Glomerular endothelial cell (primary cell): ENCODE measurements at places on chromosomes 2 and 18.
A peak's percentile ranks its signal among the peaks of the same experiment; 100 is the strongest.

GRCh38 chr2:46460241-46460921 is 19.0 kb upstream of the TMEM247 start:
- DNase-seq: no peak

DNA sequence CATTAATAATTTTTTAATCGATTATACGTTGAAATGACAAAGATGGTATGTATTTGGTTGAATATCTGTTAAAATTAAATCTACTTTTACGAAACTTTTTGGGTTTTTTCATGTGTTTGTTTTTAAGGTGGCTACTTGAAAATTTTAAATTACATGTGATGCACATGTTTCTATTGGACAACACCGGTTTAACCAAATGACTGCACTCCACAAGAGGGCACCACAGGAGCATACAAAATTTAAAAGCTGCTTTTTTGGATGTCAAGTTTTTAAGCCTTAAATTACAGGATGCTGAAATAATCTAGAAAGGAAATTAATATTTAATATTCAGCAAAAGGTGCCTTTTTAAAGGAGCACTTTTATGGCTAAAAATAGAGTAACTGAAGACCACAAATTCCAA is 98.7 kb downstream of the ACVR1 start:
- DNase-seq: peak; percentile 37

DNA sequence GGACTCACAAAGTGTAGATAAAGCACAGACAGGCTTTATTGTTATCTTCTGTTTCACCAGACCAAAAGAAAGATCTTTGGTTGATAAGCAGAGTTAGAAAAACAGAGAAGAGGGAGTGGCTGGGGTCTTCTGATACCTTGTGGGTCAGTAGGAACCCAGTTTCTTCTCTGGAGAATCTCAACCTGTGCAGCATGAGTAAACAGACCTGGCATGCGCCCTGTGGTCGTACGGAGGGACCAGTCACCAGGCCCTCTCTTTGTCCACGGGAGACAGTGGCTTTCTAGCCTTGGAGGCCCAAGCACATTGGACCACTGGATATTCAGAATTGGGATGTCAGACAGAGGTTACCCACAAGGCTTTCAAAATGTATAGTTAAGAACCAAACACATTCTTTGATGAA is 418.9 kb upstream of the FANCL start:
- no peak for DNase-seq

DNA sequence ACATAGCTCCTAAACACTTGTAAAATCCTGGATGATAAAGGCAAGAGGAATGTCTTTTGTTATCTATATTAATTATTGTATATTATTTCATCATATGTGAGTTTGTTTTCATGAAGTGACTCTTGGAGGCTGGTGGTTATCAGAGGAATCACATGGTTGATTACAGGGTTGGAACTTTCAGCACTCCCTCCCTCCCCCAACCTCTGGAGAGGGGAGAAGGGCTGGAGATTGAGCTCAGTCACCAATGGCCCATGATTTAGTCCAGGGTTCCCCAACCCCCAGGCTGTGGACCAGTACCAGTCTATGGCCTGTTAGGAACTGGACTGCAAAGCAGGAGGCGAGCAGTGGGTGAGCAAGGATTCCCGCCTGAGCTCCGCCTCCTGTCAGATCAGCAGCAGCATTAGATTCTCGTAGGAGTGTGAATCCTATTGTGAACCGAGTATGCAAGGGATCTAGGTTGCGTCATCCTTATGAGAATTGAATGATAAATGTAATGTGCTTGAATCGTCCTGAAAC is 37.7 kb downstream of the FBXO48 start:
- no peak for DNase-seq

DNA sequence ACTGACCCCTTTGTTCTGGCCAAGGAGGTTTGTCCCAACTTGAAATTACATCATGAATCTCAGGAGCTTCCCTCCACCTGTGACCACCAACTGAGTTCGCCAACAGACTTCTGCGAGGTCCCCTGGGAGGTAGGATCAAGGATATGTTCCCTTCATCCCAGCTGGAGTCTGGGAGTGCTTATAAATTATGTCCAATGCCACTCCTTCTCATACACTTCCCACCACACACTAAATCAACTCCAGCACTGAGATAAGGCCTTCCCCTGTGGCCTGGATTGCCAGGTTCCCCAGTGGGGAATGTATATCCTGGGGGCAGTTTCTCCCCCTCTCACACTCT is 99.2 kb downstream of the RND3 start:
- DNase-seq: no peak

DNA sequence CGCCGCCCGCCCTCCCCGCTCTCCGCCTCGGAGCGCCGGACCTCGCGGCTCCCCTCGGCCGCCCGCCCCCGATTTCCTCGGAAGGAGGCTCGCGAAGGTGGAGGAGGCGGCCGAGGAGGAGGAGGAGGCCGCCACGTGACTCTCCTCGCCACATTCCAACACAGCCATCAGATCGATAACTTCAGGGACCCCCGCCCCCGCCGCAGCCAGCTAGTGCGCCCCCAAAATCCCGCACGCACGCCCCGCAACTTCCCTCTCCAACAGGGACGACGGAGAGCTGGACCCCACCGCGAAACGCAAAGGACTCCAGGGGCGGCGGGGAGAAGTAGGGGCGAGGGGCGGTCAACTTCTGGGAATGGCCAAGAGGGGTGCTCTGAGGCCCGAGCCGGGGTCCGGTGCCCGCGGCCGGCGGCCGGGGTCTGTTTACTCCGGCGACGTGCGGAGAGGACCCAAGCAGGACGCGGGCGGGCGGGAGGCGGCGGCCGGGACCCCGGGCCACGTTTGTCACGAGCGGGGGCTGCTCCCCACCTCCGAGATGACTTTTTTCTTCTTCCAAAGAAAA is 2.0 kb downstream of the ZNF521 start:
- DNase-seq: no peak
